Uterine smooth muscle cell (primary cell): ENCODE measurements at places on chromosomes 12 and 14. TPM values are rescaled to one million over a fixed set of nuclear protein-coding genes. Genes with fewer than 3 reads are reported as not detected.

Gene KRT83
- not detected in 2 replicates for total RNA-seq

Gene YY1
- 42.5 and 45.9 TPM in 2 replicates for total RNA-seq

Gene CCDC196
- total RNA-seq = not detected in 2 replicates

Gene PIWIL1
- not detected in 2 replicates for total RNA-seq

Gene IL22
- total RNA-seq = not detected in 2 replicates
